ENCODE measurements at places on chromosomes 1 and 21. TPM values are rescaled to one million over a fixed set of nuclear protein-coding genes. Genes with fewer than 3 reads are reported as not detected.
A peak's percentile ranks its signal among the peaks of the same experiment; 100 is the strongest.

DNA sequence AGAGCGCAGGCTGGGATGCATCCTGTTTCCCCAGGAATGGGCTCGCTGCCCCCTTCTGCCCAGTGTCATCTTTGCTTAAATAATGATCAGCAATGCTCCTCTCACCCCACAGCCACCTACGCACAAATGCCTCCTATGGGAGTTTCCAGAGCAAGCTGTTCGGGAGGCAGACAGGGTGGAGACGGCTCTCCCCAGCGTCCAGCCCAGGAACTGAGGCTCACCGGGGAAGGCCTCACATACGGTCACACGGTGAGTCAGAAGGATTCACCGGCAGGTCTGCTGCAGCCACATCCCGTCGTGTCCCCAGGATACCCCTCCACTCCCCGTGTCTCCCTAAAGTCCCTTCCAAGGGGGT is 40.3 kb upstream of the RUNX3 start:
- H3K4me1 ChIP-seq, result peaks cover 3% of the 10 kb centered on the region
- H3K36me3 ChIP-seq, result no peaks in the 10 kb centered on the region
- H3K4me3 ChIP-seq, result no peak overlapping the region
- no peak overlapping the region for H3K27ac ChIP-seq

- H3K27me3 ChIP-seq, result no peaks in the 10 kb centered on the region
- H3K36me3 ChIP-seq, result peaks cover 59% of the 10 kb centered on the region
- H3K4me1 ChIP-seq, result peaks cover 20% of the 10 kb centered on the region
- no peak overlapping the region for H3K4me3 ChIP-seq
- no peak overlapping the region for H3K27ac ChIP-seq
These were observed 3.2 kb upstream of the CCNL2 start for GRCh38 chr1:1402072-1402900.

- H3K27me3 ChIP-seq, result peaks cover 55% of the 10 kb centered on the region
- no peak overlapping the region for H3K4me3 ChIP-seq
- H3K4me1 ChIP-seq, result no peaks in the 10 kb centered on the region
- no peak overlapping the region for H3K27ac ChIP-seq
- peak; percentile 80 for DNase-seq
- peaks cover 19% of the 10 kb centered on the region for H3K36me3 ChIP-seq
These were observed 765 bp upstream of the BMP8A start for GRCh38 chr1:39490596-39491145.

DNA sequence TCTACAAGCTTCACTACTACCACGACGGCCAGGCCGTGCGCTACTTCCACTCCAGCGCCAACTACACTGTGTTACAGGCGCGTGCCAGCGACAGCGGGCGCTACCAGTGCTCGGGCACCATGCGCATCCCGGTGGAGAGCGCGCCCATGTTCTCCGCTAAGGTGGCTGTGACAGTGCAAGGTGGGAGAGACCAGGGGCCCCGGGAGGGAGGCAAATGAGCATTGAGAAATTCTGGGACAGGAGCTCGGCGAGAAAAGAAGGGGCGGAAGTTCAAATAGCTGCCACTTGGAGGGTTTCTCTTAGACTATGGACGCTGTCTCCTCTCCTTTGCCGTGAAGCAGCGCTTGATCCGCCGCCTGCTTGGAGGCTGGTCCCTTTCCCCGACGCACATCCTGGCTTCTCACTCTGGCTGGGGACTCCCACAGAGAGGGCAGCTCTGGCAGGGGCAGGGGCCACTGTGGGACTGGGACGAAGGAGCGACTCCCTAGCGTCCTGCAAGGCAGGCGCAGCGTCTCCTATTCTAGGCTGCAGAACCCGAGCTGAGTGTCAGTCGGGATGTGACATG is 4.6 kb downstream of the FCRLB start:
- H3K27ac ChIP-seq, result no peak overlapping the region
- H3K27me3 ChIP-seq, result peaks cover 83% of the 10 kb centered on the region
- no peaks in the 10 kb centered on the region for H3K36me3 ChIP-seq
- peaks cover 5% of the 10 kb centered on the region for H3K4me1 ChIP-seq
- peak overlapping the region; percentile 87 for H3K4me3 ChIP-seq
- DNase-seq, result peak; percentile 86

- H3K36me3 ChIP-seq, result no peaks in the 10 kb centered on the region
- H3K27ac ChIP-seq, result no peak overlapping the region
- no peak overlapping the region for H3K4me3 ChIP-seq
- no peaks in the 10 kb centered on the region for H3K27me3 ChIP-seq
- H3K4me1 ChIP-seq, result no peaks in the 10 kb centered on the region
These were observed 21.8 kb upstream of the POU3F1 start for GRCh38 chr1:38068220-38068979.

ABCA4 gene
- total RNA-seq, result 1.6 TPM

CHI3L2 gene
- not detected for total RNA-seq

CFAP141 gene
- total RNA-seq, result not detected

PRELP gene
- 4.0 TPM for total RNA-seq
